D721Med (cell line): ENCODE measurements at places on chromosomes 16 and 17.

GRCh38 chr17:19752216-19753050 lies 4.3 kb upstream of the ALDH3A1 start:
- DNase-seq: no peak

DNA sequence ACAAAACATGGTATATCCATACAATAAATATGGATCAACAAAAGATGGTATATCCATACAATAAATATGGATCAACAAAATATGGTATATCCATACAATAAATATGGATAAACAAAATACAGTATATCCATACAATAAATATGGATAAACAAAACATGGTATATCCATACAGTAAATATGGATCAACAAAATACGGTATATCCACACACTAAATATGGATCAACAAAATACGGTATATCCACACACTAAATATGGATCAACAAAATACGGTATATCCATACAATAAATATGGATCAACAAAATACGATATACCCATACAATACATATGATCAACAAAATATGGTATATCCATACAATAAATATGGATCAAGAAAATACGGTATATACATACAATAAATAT lies 8.1 kb downstream of the METTL16 start:
- no peak for DNase-seq

- no peak for DNase-seq
Observed at GRCh38 chr16:69498926-69499325, 66.8 kb upstream of the NFAT5 start.

GRCh38 chr17:40320756-40321523 lies 12.0 kb downstream of the RARA start:
- no peak for DNase-seq

DNA sequence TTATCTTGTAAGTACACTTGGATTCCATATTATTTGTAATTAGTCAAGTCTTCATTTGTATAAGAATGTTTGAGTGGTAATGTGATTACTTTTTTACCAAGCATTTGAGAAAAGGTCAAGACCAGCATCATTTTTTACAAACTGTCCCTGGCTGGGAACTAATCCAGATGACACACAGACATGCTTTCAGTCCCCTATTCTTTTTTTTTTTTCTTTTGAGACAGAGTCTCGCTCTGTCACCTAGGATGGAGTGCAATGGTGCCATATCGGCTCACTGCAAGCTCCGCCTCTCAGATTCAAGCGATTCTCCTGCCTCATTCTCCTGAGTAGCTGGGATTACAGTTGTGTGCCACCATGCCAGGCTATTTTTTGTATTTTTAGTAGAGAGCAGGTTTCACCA lies 4.5 kb downstream of the DERL2 start:
- DNase-seq: no peak

DNA sequence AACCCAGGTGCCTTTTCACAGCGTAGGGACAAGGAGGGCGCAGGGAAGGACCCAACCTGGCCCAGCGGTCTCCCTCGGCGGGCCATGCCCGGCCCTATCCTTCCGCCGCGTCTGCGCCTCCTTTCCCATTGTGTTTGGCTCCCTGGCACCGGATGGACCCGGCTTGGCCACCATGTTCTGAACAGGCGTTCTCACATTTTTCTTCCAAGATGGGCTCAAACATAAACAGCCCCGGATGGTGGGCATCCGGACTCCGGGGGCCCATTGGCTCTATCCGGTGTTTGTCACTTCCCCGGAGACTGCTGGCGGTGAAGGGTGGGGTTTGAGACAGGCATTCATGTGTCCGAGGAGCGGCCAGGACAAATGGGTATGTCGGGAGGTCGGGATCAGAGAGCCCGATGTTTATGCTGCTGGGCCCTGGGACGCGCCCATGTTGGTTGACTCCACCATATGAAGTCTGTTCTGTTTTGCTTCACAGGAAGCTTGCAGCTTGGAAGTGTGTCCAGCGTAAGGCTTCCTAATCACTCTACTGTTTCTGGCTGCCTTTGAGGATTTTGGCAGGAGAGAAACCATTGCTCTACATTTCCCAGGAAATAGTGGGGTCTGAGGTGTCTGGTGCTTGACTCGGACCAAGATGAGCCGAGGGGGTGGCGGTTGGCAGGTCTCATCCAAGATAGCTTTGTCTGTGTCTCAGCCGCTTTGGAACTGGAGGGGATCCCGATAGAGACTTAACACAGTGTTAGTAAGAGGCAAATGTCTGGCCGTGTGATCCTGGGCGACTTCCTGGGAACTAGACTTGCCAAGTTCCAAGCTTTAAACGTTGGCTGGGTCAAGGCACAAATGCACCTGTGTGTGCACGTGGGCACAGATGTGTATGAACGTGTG lies 188.3 kb downstream of the IRF8 start:
- no peak for DNase-seq

GRCh38 chr16:12425134-12425941 lies 378.3 kb downstream of the CPPED1 start:
- DNase-seq: no peak

DNA sequence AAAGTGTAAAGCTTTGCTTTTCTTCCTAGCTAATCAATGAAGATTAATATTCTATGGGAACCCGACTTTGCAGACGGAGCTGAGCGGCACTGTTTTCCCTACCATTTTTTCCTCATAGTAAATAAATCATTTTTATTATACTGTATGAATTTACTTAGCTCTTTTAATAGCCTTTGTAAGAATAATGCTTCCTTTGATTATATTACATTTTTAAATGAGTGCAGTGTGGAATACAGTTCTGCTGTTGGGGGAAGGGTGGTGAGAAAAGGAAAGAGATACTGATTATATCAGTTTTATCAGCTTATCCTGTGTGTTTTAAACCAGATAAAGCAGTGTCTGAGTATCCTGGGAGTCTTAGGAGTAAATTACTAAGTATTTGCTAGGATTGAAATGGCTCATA lies 221.4 kb upstream of the RBFOX1 start:
- no peak for DNase-seq

GRCh38 chr16:28297784-28298510 lies 5.6 kb downstream of the SBK1 start:
- no peak for DNase-seq

DNA sequence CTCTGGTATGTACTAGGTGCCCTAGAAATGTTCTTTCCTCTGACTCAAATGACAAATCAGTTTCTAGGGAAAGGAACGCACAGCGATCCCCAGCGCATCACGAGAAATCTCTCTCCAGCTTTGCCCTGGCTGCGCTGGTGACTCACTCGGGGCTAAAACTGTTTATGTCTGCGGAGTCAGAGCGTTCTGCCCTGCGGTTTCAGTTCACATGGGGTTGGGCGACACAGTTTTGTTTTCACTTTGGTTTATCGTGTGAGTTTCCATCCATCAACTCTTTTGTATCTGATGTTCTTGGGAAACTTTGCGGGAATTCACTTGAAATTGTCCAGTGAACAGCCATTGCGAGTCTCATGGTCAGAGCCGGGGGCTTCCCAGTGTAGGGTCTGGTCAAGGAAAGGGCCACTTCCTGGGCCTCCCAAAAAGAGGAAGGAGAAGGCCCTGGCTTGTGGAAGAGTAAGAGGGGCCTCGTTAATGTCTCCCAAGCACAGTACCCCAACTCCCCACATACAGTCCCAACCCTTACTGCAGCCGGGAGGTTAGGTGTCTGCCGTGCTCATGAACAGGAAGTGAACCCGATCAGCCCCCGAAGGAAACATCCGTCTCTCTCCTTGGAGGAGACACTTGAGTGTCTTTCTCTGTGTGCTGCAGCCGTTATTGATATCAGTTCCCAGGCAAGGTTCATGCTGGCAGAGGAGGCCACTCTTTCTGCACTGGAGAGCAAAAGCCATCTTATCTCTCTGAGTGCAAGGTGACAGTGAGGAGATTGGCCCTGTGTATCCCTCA lies 643.2 kb downstream of the WWOX start:
- DNase-seq: no peak
